ENCODE measurements at places on chromosomes 4 and X.

GRCh38 chrX:102658556-102658955 lies 7.3 kb downstream of the GPRASP1 start:
- DNase-seq: no peak

GRCh38 chr4:172787111-172787510 lies 381.5 kb upstream of the GALNT7 start:
- DNase-seq: no peak

GRCh38 chrX:139831675-139832456 lies 101.0 kb downstream of the ATP11C start:
- no peak for DNase-seq

DNA sequence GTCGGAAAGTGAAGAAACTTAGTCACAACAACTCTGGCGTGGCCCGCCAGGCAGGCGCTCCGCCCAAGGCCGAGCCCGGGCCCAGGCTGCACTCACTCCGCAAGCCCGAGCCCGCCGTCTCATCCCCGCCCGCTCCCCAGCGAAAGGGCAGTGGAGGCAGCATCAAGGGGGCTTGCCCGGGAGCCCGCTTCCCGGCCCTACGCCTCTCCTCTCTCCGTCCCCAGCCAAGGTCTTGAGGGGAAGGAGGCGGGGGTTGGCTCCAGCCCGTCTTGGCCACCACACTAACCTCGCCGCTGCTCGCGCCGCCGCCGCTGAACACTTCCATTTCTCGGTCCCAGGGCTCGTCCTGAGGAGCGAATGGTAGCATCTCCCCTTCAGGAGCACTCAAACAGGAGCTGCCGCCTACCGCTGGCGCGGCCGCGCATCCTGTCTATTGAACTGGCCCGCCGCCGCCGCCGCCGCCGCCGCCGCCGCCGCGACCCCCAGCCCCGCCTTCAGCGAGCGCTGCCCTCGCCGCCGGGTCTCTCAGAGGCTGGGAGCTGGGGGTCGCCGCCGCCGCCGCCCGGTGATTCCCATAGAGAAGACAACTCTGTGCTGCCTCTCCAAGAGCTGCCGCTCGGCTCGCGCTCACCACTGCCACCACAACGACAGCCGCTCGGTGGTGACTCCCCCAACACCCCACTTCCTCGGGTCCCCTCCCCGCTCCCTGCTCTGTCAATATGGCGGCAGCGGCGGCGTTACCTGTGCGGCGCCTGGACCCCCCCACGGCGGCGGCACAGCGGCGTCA lies at the start of gene RPS6KA6:
Gene RPS6KA6, minus strand, starts transcription at position 667 of the 787 bp plus-strand sequence. Its CDS starts 300 bp downstream, at position 367.
- peak; percentile 84 for DNase-seq

DNA sequence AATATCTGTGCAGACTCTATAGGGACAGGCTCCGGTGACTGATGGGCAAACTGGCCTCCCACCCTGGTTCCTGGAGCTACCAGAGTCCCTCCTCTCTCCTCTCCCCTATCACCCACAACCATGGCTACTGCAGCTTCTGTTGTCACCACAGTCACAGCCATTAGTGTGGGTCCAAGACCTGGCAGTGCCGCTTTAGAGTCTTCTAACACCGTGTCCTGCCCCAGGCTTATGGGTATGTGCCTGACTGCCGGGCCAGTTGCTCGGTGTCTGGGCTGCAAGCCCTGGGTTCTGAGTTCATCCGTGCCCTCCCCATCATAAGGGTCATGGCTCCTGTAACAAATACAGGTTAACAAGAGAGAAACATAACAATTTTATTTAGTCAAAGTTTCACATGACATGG lies 85.4 kb downstream of the FNIP2 start:
- DNase-seq: no peak

Measured in osteocyte (in vitro differentiated cells).